Left kidney (tissue), 8 donors: ENCODE measurements at places on chromosomes 11 and 22.

- DNase-seq = no peak
These were observed 836.0 kb downstream of the FAM181B start for GRCh38 chr11:81897639-81898038.

- DNase-seq = no peak
These were observed 49.7 kb downstream of the DNHD1 start for GRCh38 chr11:6546735-6547134.

DNA sequence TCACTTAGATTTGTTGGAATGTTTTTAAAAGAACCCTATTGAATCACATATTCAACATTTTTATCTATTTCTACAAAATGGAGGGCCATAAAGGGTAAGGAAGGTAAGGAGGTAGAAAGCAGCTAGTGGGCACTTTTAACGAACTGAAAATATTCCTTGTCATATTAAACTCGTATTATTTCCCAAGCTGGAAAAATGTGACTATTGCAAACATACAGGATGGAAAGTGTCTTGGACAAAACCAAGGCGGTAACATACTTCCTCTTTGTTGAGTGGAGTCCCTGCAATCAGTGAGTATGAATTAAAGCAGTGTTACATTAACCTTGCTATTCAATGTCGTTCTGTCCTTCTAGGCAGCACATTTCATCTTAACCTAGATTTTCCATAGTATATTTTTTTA, 165.6 kb downstream of the RCN1 start:
- DNase-seq = no peak

DNA sequence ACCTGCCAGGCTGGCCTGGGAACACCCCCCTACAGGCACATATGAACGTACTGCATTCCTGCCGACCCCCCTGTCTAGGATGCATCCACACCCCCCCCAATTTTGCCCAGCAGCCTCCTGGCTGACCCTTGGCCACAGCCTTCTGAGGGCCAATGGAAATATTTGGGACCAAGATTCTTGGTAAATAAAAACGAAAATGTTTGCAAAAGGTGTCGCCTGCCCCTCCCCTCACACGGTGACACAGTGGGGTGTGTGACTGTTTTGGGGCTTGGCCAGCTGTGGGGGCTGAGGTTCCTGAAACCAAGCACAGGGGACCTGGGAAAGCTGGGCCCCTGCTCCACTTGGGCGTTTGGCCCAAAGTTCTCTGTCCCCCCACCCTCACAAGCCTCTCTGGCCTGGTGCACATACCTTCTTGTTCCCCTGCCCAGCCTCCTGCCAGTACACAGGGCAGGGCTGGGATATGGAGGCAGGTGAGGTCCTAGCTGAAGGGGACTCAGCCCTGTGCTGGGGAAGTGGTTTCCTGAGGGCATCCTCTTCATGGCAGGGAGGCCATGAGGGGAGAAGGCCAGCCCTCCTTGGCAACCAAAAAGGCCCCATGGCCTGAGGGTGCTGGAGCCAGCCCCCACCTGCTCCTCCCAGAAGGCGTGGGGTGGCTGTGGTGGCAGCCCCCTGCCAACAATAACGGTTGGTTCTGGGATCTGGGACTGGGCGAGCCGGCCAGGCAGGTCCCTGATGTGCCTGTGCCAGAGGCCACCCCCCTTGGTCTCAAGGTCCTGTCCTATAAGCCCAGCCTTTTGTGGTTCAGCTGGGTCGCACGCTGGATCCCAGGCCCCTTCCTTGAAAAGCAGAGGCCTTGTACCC, 2.1 kb upstream of the CRACR2B start:
- DNase-seq = no peak

GRCh38 chr11:58916637-58917036, 22.7 kb upstream of the GLYATL1 start:
- DNase-seq = no peak

DNA sequence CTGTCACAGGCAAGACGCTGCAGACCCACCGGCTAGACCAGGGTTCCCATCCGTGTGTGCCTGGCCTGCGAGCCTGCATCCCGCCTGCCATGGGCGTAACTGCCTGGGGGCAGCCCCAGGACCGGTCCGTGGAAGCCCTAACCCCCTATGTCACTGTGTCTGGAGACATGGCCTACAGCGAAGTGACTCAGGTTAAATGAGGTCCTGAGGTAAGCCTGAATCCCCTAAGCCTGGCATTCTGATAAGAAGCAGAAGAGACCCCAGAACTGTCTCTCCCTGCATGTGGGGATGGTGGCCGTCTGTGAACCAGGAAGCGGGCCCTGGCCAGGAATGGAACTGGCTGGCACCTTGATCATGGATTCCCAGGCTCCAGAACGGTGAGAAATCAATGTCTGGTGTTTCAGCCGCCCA, 570.1 kb downstream of the BRD1 start:
- DNase-seq = no peak

GRCh38 chr11:67098799-67099429, 20.1 kb upstream of the KDM2A start:
- no peak for DNase-seq

- DNase-seq = no peak
These were observed 103.7 kb downstream of the DSCAML1 start for GRCh38 chr11:117693344-117693743.

DNA sequence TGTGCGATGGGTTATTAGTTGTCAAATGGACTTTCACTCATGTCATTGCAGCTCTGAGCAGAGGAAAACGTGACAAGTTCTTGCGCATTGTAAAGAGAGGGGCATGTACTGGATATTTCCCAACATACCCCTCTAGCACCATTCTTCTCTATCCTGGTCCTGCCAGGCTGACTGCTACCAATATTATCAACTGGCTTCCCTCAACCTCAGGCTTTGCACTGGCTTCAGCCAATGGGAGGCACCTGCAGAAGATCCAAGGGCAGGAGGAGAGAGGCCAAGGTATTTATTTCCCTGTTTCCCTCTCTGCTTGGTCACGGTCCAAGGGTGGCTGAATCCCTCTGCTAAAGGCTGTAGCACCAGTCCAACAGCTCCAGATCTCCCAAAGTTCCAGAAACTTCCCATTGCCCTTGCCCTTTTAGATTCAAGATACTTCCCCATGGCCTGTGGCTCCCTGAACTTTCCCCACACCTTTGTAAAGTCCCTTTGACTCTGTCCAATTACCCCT, 175.6 kb upstream of the NECTIN1 start:
- no peak for DNase-seq

DNA sequence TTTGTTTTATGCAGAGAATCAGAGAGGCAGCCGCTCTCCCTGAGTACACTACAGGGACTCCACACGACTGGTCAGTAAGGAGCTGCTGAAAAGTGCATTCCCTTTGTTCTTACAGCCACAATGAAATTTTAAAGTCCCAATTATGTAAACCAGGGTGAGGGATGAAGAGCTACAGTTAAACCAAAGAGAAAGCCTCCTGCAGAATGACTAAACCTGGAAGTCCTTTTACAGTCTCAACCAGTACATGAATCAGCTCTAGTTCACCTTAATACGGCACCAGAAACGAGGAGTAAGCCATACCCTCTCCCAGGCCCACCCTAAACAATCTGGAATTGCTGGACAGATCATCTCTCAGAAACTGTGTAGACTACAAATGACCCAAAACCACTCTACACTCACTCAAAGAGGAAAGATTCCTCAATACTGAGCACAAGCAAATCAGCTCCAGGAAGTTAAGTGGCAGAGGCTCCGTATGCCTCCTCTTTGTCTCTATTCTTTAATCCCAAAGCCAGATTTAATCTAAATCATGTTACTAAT, 113.1 kb downstream of the RBFOX2 start:
- no peak for DNase-seq

GRCh38 chr11:129828301-129828836, 12.7 kb downstream of the TMEM45B start:
- no peak for DNase-seq

- DNase-seq = no peak
These were observed 87.6 kb downstream of the ETS1 start for GRCh38 chr11:128499613-128500253.

GRCh38 chr11:100240025-100240539, 447.0 kb upstream of the ARHGAP42 start:
- no peak for DNase-seq

DNA sequence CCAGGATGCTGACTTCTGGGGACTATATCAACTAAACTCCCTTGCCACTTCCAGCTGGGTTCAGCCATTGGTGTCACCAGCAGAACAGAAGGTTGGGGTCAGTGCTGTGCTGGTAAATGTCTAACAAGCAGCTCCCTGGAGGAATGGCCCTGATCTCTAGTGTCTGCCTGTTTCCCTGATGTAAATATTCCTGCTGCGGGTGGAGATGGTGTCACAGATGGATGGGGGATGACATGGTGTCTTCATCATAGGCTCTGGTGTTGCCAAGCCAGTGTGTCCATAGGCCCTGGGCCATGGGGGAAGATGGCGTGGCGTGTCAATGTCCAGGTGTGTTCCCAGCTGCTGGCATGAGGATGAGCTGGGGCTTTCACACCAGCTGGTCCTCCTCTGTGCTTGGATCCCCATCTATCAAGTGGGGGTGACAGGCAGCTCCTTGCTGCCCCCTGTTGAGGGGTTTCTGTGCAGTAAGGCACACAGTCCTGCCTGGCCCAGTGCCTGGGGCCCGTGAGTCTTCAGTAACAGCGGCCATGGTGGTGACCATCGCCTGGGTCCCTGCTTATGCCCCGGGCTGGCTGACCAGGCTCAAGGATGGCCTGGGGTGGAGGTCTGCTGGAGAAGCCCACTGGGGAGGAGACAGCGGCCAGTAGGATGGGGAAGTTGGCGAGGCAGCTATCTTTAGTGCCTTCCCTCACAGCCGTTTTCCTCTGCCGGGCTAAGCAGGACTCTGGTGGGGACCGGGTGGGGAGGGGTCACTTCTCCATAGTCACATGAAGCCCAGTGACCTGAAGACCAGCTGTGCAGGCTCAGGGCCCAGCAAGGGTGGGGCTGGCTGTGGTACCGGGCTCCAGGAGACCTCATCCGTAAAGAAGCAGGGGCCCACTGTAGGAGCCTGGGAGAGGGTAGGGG, 12.7 kb downstream of the RPL3 start:
- no peak for DNase-seq

DNA sequence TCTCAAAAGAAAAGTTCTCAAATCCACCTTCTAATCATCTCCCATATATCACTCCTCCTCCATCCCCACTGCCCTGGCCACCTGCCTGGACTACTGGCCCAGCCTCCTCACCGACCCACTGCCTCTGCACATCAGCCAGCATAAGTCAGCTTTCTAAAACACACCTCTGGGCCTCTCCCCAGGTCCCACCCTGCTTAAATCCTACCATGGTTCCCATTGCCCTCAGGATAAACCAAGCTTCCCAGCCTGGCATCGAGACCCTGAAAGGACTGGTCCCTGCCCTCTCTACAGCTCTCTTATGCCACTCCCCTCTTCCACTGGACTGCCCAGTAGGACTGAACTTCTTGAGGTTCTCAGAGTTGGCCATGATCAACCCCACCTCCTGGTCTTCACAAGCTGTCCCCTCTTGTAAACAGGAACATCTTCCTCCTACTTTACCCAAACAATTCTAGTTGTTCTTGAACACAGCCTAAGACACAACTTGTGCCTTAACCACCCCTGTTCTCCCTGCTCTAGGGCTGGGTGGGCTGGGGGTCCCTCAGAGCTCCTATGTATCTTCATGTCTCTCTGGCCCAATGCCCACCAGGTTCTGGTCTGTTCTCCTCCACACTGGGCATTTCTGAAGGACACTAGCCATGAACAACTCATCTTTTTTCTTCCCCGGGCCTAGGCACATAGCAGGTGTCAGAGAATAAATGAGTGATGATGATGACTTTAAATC, 12.6 kb upstream of the P2RY6 start:
- DNase-seq = no peak

- no peak for DNase-seq
These were observed 59.2 kb downstream of the MYO7A start for GRCh38 chr11:77187111-77187750.

DNA sequence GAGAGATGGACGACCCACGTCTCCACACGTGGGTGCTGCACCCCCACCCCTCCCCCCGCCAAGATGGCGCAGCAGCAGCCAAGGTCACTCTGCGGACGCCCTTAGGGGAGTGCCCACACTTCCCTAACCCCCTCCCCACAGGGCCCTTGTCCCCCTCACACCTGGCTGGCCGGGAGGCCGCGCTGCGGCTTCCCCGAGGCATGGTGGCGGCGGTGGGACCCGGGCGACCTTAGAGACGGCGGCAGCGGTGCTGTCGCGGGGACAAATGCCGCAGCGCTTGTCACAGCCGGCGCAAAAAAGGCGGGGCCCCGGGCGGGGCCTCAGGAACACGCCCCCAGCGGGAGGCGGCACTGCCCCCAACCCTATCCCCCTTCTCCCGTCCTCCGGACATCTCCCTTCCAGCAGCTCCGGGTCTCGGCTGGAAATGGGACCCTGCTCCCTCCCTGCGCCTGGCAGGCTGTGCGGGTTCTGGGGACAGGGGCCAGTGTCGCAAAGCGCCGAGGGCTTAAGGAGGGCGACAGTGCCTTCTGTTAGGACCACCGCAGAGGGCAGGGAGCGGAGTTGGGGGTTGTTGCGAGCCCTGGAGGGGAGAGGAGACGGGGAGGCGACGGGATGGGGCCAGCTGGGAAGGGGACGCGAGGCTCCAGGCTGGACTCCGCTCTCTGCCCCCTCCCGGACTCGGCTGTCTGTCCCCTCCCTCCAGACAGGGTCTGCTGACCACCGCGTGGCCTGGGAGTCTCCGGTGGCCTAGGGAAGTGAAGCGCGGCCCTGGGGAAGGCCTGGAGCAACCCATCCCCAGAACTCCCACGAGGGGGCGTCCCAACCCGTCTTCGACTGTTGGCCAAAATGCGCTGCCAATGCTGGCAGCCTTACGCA, at the start of gene CHCHD10:
Gene CHCHD10 (minus strand): TSS at position 300 of the 876 bp plus-strand sequence. CDS start 98 bp downstream, at position 202.
- peak; percentile 87 for DNase-seq

- no peak for DNase-seq
These were observed 15.7 kb downstream of the TMEM121B start for GRCh38 chr22:17105143-17106129.

- no peak for DNase-seq
These were observed 3.9 kb downstream of the RHOG start for GRCh38 chr11:3836903-3837302.

DNA sequence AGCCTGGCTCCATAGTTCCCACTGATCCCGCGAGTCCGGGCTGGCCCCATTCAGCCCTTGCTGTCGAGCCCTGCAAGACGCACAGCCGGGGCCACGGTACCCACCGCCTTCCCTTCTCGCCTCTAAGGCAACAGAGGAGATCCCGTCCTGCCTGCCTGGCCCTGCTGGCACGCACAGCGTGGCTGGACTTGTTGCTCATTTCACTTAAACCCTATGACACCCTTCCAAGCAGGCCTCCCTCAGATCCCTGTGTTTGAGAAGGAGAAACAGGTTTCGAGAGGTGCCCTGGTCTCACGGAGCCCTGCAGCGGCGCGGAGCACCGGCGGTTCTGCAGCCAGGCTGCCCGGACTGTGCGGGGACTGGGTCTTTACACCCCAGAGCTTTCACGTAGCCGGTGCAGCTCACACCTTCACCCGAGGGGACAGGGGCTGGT, 1048.4 kb downstream of the BRD1 start:
- DNase-seq = no peak

GRCh38 chr11:110490886-110491285, 61.1 kb downstream of the FDX1 start:
- no peak for DNase-seq
